ENCODE measurements at places on chromosomes 5 and 9.

GRCh38 chr5:98906756-98907355 lies 22.0 kb downstream of the CHD1 start:
- no peak for DNase-seq

- no peak for DNase-seq
Observed at GRCh38 chr5:157747173-157747740, 3.7 kb downstream of the LSM11 start.

GRCh38 chr5:155794795-155795194 lies 532.2 kb upstream of the SGCD start:
- DNase-seq, result no peak

- DNase-seq, result no peak
Observed at GRCh38 chr5:131720714-131721113, 76.1 kb downstream of the FNIP1 start.

GRCh38 chr9:27572566-27572917 lies 739 bp downstream of the C9orf72 start:
- no peak for DNase-seq

DNA sequence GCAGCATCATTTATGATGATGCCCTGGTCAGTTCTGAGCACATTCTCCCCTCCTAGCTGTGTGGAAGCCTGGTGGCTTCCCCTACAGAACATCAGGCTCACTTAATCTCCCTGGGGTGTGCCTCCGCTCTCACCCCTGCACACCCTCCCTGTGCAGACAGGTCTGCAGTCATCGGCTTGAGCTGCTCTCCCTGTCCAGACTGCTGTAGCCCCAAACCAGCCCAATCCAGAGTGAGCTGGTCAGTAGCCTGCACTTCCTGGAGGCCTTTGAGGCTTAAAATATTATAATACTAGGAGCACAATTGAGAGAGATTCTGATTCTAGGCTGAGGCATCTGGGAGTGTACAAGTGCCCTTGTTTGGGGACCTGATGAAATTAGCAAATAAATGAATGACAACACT lies 60.2 kb downstream of the PPARGC1B start:
- DNase-seq, result no peak

GRCh38 chr9:37746448-37747270 lies 6.9 kb upstream of the TRMT10B start:
- no peak for DNase-seq

DNA sequence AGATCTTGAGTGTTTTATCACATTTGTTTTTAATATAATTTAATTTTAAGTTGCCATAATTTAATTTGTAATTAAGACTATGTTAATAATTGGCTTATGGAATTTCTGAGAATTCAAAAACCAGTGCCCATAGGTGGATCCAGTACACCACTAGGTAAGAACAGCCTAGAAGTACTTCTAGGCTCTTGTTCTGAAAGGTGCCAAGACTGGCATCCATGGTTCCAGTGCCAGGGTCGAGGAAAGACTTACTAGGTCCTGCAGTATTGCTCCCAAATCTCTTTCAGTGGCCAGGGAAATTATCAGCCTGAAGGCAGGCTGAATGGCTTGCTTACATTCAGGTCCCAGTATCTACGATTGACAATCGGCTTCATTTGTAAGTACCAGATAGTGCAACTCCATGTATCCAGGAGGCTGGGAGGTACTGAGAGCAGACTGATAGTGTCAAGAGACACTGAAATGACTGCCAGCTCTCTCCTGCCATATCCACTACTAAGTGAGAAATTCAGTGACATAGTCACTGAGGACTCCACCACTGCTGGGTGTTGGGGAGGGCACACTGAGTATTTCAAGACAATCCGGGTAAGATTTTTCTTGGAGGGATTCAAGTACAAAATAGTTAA lies 159.2 kb upstream of the CCDC152 start:
- DNase-seq, result no peak

DNA sequence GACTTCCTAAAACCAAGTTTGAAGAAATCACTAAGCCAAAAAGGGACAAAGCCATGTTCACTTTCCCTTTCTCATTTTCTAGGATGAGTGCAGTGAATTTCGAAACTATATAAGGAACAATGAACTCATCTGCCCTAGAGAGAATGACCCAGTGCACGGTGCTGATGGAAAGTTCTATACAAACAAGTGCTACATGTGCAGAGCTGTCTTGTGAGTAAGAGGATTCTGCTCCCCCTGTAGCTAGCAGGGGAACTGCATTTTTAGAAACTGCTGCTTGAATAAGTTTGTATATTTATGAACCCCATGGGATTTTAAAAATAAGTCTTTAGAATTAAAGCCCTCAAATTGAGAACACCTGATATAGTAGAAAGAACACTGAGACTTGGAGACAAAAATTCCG lies 42.7 kb upstream of the SPINK14 start:
- no peak for DNase-seq

DNA sequence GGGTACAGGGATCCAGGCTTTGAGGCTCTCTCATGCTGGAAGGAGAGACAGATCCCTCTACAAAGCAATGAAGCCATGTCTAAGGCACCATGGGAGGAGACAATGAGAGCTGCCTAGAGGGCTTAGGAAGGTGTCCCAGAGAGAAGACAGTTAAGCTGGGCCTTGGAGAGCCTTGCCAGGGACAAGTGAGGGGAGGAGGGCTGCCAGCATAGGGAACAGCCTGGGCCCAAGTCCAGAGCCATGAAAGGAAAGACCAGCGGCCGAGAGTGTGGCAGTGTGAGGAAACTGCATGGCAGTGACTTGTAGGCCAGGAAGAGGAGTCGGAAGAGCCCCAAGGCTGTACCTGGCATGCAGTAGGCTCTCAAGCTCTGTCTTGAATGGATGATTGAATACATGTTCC lies 88.5 kb downstream of the PSD2 start:
- DNase-seq, result no peak

- no peak for DNase-seq
Observed at GRCh38 chr5:167999182-167999581, 292.3 kb upstream of the WWC1 start.

GRCh38 chr5:3801967-3802366 lies 206.3 kb downstream of the IRX1 start:
- DNase-seq, result no peak

- no peak for DNase-seq
Observed at GRCh38 chr9:37999588-38000189, 69.3 kb downstream of the SHB start.

GRCh38 chr9:21031091-21031807 lies at the start of gene HACD4:
Gene HACD4, minus strand, starts transcription at chr9:21031640. Its CDS starts 50 bp downstream, at chr9:21031590.
- peak; percentile 50 for DNase-seq

DNA sequence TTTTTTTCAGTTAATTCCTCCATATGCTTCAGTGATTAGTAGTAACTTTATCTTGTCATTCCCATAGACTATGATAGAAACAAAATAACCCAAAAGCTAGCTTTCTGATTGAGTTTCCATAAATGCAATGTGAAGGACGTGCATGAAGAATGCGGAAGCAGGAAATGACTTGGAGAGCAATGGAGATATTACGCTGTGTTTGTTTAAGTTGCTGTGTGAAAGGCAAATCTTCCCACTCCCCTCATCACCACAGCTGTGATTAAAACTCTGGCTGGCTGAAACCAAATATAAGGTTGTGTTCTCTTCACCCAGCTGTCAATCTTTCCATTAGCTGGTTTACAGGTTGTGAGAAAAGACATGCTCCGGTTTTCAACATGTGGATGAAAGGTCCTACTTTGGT lies 83.9 kb downstream of the NR2F1-AS1 start:
- no peak for DNase-seq

- DNase-seq, result no peak
Observed at GRCh38 chr9:91833096-91833877, 116.7 kb downstream of the ROR2 start.

DNA sequence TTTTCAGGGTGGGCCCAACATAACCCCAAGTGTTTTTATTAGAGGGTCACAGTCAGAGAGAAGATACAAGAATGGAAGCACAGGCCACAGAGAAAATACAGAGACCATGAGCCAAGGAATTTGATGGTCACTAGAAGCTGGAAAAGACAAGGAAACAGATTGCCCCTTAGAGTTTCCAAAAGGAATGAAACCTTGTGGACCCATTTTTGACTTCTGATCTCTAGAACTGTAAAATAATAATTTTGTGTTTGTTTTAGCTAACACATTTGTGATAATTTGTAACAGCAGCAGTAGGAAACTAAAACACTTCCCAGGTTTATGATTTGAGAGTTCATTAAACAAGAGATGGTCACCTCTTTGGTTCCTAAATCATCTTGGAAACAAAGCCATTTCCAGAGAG lies 21.8 kb downstream of the CDKN2A start:
- no peak for DNase-seq

DNA sequence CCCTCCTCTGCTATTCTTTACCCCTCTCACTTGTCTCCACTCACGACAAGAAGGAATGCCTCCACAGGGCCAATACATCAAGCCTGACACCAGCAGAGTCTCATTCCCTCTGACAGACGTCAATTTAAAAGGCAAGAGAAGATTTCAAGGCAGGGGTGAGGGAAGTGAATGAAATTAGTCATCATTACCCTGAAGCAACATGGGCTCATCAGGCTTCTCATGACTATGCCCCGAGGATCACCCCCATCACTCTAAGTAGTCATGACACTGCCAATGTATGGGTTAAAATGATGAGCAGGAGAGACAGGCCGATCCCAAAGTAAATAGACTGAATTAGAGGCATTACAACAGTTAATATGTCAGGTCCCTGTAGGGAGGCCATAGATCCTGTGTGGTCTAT lies 504.4 kb downstream of the TLE4 start:
- DNase-seq, result no peak

- no peak for DNase-seq
Observed at GRCh38 chr9:123087359-123087888, 54.0 kb downstream of the GPR21 start.

- DNase-seq, result no peak
Observed at GRCh38 chr5:10645671-10646070, 81.8 kb downstream of the ANKRD33B start.

DNA sequence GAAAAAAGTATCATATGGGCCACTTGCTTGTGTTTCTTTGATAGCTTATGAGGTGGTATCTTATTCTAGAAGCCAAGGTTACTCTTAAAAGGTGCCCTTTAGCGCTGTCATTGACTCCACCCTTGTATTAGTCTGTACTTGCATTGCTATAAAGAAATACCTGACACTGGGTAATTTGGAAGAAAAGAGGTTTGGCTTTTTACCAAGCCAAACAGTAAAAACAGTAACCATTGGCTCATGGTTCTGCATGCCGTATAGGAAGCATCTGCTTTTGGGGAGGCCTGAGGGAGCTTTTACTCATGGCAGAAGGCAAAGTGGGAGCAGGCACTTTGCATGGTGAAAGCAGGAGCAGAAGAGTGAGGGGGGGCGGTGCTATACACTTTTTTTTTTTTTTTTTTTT lies 87.4 kb downstream of the TEK start:
- no peak for DNase-seq

- no peak for DNase-seq
Observed at GRCh38 chr5:144391044-144391443, 220.4 kb downstream of the KCTD16 start.

DNA sequence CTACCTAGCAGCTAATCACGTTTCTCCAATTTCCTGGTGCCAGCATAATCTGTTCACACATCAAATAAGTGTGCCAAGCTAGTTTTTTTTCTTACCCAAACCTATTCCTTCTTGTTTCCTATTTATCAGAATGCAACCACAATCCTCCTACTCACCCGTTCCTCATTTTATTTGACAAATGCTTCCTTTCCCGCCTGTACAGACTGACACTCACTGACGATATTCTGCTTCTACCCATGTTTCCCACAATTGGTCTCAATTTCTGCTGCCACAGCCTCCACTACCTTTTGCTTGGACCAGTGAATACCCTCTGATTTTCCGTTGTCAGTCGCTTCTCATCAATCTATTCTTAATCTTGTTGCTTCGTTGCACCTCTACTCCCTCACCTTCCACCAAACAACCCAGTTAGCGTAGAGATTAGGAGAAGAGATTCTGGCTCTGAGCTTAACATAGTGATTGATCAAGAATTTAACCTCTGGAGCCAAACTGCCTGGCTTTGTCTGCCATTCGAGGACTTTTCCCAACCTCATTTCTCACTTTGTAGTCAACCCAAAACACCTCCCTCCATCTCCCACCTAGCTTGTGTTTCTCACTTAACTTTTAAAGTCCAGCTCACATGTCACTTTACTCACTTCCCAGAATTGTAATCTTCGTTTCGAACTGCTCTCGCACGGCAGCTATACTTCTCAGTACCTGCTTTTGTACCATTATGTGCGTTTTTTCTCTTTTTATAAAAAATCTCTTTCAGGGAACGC lies 729 bp upstream of the TMEM38B start:
- no peak for DNase-seq

GRCh38 chr5:40627706-40628105 lies 52.0 kb upstream of the PTGER4 start:
- DNase-seq, result no peak

DNA sequence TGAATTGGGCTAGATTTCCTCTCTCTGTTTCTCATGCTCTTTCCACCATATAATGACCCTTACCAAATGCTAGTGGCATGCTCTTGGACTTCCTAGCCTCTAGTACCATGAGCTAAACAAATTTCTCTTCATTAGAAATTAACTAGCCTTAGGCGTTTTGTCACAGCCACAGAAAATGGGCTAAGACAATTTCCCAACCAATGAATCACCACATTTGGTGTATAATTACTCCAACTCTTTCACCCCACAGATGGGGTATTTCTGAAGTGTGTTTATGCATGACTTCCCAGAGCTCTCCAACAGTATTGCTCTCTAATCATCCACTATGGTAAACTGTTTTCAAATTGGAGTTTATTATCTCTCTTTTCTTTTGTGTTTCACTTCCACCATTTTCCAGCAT lies 1041.1 kb upstream of the COX7C start:
- no peak for DNase-seq

- no peak for DNase-seq
Observed at GRCh38 chr9:101362450-101362849, 22.4 kb downstream of the BAAT start.

- peak; percentile 33 for DNase-seq
Observed at GRCh38 chr5:140346348-140347221, at the start of gene HBEGF. Gene HBEGF, minus strand, starts transcription at chr5:140346603. Its CDS starts 275 bp downstream, at chr5:140346328.

DNA sequence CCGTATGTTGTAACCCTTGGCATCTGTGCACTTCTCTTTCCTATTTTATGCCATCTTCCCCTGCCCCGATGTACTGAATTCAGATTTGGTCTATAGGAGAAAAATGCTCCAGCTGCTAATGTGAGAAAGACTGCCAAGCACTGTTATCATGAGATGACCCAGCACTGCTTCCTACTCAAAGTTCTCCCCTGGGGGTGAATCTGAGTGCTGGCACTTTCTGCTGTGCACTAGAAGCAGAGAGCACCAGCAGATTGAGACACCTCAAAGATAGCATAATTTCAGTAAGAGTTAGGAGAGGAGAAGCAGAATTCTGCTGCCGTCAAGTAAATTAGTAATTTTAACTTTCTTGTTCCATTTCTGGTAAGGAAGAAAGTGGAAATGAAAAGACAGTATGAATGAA lies 92.8 kb upstream of the ACOT12 start:
- no peak for DNase-seq

Data from activated T-cell treated with anti-CD3 and anti-CD28 coated beads for 4 hours (primary cell).